ENCODE measurements at places on chromosomes 2 and 18.

GRCh38 chr2:75788902-75789301, 78.2 kb upstream of the GCFC2 start:
- no peak for DNase-seq

DNA sequence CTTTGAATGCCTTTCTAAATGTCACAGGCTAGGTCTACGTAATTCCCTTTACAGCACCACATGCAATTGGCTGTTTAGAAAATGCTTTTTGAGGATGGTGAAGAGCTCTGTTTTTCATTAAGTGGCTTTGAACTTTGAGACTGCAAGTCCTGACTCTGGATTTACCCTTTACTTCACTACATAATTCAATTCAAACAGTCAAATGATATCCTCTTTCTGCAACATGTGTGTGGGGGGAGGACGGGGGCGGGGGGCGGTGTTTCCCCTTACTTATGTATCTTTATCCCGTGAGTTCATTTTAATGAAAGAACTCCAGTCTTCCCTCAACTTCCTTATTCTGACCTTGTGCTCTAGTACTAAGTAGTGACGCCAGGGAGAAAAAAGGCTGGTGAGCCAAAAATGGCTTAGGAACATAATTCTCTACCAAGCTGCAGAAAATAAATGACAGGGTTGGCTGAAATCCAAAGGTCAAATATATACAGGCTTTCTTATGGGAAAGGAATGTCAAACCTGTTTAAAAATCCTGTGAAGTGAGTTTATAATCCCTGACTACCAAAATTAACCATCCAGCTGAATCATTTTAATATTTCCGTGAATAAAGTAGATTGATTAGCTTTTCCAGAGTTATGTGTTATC, 119.6 kb downstream of the SLC8A1 start:
- no peak for DNase-seq

- DNase-seq: no peak
Observed at GRCh38 chr18:47150824-47151366, 595 bp upstream of the HDHD2 start.

GRCh38 chr18:72233106-72233505, 311.0 kb downstream of the CBLN2 start:
- DNase-seq: no peak

DNA sequence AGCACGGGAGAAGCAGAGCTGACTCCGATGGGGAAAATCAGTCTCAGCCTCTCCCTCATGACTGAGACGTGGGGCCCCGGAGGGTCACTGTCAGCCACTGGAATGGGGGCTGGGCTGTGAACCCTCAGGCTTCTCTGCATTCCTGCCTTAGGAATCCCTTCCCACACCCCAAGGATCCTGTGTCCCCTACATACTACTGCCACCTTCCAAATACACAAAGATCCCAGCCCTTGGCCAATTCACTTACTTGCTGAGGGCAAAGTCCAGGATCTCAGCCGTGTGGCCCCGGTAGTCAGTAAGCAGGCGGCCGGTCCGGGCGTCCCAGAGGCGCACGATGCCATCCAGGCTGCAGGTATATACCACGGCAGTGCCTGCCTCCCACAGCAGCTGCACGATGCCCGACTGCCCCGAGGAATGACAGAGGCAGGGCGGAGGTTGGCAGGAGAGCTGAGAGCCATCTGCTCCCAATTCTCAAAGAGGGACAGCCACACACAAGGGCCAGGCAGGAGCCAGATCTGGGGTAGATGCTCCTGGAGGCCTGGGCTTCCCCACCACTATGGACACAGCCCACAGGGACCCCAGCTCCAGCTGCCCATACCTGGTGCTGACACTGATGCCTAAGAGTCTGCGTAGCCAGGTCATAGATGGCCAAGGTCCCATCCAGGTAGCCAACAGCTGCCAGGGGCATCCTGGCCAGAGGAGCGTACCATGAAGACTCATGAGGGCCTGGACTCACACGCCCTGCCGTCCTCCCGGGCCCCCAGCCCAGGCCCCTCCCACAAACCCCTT, 4.2 kb downstream of the GPBAR1 start:
- no peak for DNase-seq

DNA sequence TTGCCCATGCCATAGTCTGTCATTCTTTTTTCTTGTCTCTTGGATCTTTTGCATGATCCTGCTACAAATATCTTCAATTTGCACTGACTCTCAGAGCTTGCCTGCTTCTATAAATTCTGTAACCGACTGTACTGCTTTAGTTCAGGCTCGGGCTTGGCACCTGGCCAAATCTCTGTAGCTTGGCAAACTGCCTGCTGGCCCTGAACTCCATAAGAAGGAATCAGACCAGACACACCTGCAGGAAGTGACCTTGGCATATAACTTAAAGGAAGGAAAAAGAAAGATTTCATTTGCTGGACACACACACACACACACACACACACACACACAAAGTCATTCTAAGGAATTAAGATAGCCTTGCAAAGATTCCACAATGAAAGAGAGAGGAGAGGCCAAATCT, 291.2 kb upstream of the DDX18 start:
- no peak for DNase-seq

DNA sequence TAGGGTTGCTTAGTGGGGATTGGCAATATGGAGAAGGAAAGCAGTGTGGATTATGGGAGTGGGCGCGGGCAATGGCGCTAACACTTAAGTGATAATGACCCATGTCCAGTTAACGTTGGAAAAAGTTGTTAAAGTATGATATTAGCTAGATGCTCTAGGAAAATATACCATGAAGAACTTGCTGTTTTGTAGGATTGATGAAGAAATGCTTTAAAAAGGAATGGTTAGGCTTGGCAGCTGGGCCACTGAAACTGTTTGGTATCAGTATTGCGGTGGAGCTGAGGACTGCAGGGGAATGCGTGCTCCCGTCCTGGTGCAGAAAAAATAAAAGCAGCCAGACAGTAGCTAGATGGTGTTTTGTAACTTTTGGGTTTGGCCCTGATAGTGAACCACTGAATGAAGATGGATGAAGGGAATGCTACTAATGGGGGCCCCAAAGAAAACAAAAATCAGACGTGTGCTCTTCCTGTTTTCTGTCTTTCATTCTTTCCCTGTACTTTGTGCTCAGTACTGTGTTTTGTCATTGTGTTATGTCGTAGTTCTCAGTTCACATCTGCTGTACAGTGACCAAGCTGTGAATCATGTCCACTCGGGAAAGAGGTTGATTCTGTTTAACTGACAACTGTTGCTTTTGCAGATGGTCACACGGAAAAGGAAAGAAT, 999 bp downstream of the INSIG2 start:
- DNase-seq: no peak

- DNase-seq: no peak
Observed at GRCh38 chr2:84924173-84925106, 19.0 kb downstream of the TMSB10 start.

GRCh38 chr2:240670402-240670801, 12.3 kb downstream of the AQP12B start:
- DNase-seq: no peak

DNA sequence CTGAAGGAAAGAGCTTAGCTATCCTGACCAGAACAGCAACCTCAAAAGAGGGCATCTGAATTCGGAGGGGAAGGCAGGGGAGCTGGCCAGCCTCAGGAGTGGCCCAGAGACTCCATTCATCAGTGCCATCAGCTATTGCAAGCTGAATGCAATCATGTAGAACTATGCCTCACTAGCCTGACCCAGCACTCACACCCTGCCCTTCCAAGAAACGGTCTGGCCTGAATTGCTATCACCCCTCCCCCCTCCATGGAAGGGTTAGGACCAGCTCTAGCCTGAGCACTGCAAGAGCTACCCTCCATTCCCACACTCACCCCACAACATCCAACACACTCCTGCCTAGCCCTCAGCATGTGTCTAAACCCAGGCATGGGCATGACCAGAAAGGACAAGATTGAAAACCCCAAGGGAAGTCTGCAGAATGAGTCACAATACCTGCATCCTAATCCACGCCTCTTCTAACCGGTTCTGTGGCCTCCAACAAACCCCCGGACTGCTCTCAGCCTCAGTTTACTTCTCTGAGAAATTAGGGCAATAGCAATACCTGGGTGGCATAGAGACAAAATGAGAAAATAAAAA, 120.3 kb downstream of the BCL11A start:
- no peak for DNase-seq

- DNase-seq: no peak
Observed at GRCh38 chr18:10590412-10590811, 64.6 kb downstream of the NAPG start.

GRCh38 chr2:22579341-22579740, 805.6 kb upstream of the KLHL29 start:
- no peak for DNase-seq

GRCh38 chr2:75589391-75590105, 28.8 kb upstream of the EVA1A start:
- DNase-seq: no peak

- DNase-seq: no peak
Observed at GRCh38 chr2:219332542-219332941, at the start of gene RESP18. Gene RESP18 (minus strand): TSS chr2:219332744.

DNA sequence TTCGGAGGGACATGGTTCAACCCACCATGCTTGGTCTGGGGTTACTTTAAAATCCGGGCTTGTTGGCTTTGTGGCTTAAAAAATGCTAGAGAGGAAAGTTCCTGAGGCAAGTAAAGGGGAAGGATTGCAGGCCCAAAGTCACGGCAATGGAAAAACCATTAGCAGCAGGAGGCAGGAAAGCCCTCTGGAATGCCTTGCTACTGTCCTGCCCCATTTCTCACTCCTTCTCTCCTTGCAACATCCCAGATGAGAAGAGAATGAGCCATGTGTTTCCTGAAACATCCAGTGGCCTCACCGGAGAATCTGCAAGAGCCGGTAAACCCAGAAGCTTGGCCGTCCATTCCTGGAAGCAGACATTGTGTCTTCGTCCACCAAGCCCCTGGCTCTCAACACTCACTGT, 97.4 kb upstream of the LCLAT1 start:
- no peak for DNase-seq

GRCh38 chr2:5064687-5065086, 627.5 kb upstream of the SOX11 start:
- no peak for DNase-seq

GRCh38 chr2:217988014-217988839, 14.6 kb downstream of the TNS1 start:
- DNase-seq: no peak

DNA sequence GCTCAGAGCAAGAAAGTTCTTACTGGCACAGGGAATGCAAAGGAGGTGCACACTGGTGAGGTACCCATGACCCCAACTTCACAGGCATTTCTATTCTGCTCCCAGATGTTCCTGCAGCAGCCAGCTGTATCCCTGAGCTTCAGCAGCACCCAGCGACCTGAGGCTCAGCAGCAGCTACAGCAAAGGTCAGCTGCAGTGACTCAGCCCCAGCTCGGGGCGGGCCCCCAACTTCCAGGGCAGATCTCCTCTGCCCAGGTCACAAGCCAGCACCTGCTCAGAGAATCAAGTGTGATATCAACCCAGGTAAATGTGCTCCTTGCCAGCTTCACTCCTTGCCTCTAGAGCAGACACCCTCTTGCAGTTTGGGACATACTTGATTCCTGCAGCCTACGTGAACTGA, 14.1 kb upstream of the RPL31 start:
- DNase-seq: no peak

DNA sequence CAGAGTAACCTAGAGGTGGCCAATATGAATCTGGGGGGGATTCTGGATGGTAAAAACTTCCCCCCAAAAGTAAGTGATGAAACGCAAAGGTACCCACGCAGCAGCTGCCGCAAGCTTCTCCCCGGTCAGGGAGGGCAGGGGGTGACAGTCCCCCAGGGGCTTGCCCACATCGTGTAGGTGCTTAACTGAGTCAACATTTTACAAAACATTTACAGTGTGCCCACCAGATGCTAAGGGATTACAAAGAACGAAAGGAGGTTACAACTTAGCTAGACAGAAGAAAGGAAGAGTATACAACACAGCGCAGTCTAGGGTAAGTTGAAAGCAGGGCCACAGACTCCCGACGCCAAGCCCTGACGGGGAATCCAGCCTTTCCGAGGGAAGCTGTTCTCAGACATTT, 45.6 kb downstream of the LPIN2 start:
- no peak for DNase-seq

GRCh38 chr2:219247678-219248642, 2.7 kb downstream of the STK16 start:
- DNase-seq: no peak

DNA sequence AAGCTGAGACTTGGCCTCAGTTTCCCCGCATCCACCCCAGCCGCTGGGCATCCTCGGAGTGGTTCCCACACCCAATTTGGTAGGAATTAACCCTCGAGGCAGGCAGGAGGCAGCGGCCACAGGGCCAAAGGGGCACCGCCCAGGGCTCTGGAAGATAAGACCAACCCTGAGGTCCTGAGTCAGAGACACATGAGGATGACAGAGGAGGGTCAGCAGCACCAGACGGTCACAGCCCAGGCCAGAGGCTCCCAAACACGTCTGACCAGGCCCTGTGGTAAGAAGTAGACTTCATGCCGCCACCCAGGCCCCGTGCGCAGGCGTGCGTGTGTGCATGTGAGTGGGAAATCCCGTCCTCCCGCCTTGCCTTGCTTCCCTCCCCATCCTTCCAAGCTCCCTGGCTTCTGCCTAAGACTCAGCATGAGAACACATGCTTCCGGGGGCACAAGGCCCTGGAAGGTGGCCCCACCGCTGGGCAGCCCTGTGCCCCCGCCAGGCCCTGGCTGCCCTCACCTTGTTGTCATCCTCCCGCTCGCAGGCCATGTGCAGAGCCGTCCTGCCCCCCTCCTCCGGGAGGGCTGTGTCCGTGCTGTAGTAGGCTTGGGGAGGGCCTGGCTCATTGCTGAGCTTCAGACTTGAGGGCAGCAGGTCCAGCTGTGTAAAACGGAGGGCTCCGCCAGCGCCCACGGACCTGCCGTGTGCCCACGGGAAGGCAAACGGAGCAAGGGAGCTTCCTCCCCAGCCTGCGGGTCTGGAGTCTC, 46.3 kb downstream of the ANKMY1 start:
- DNase-seq: no peak

DNA sequence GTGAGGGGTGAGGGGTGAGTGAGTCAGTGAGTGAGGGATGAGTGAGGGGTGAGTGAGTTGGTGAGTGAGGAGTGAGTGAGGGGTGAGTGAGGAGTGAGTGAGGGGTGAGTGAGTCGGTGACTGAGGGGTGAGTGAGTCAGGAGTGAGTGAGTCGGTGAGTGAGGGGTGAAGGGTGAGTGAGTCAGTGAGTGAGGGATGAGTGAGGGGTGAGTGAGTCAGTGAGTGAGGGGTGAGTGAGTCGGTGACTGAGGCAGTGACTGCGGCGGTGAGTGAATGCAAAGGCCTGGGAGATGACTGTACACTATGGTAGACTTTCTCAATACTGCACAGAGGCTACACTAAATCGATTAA, 16.6 kb downstream of the THAP4 start:
- no peak for DNase-seq

- DNase-seq: no peak
Observed at GRCh38 chr18:47986620-47987387, 56.3 kb upstream of the SMAD2 start.

- no peak for DNase-seq
Observed at GRCh38 chr2:147910990-147911473, 66.2 kb downstream of the ACVR2A start.

DNA sequence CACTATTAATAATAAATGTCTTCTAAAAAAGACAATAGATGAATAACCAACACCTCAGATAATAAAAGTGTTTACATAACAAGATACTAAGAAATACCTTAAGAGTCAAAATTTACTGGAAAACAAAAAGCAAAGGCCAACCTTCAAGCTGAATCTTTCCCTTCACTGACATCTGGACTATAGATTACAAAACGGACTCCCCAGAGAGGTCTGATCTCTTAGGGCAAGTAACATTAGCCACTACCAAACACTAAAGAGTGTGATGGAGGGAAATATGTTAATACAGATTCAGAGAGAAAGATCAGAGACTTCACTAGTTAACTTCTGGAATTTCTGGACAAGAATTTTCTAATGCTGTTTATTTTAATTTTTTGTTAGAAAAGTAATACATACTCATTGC, 13.9 kb downstream of the CLASP1 start:
- no peak for DNase-seq
